ENCODE measurements at places on chromosomes 13 and 19.
A peak's percentile ranks its signal among the peaks of the same experiment; 100 is the strongest.

DNA sequence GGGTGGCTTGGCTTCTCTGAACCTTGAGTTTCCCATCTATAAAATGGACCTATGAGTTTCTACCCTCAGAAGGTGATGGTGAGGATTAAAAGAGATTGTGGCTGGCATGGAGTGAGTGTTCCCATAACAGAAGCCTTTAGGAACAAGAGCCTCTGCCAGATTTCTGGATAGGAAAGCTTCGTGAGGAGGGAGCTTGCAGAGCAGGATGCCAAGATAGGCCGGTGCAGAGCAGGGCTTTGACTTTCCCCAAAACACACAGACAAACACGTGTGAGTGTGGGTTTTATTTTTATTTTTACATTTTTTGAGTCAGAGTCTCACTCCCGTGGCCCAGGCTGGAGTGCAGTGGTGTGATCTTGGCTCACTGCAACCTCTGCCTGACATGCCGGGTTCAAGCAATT, 3.7 kb upstream of the CNN1 start:
- DNase-seq: no peak

GRCh38 chr19:5903056-5903623, 450 bp downstream of the NDUFA11 start:
- peak; percentile 58 for DNase-seq

DNA sequence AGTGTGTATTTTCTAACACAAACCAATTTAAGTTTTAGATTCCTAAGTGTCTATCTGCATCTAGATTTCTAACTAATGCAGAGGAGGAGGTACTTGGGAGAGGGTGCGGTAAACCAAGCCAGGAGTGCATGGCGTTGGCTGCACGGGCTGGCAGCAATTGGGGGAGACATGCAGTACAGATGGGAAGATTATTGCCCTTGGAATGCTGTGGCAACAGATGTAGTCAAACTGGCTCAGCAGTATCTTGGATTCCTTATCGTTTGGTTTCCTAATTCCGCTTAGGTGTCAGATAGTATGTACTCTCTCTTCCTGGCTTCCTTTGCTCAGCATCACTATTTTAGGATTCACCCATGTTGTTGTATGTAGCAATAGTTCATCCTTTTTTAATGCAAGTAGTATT, 29.4 kb upstream of the STK24 start:
- no peak for DNase-seq

GRCh38 chr19:27975419-27976005, 1237.4 kb downstream of the UQCRFS1 start:
- no peak for DNase-seq

GRCh38 chr13:110109910-110110309, 197.0 kb downstream of the COL4A1 start:
- DNase-seq: no peak

Data from hematopoietic multipotent progenitor cell treated with erythropoietin and hydrocortisone succinate and interleukin-3 and kit ligand, for 8 days (in vitro differentiated cells).